Ammon's horn (tissue), 1 donor: ENCODE measurements at places on chromosomes 13 and 19.

- DNase-seq = no peak
Measured at GRCh38 chr19:4557144-4557970, 2.1 kb downstream of the SEMA6B start.

DNA sequence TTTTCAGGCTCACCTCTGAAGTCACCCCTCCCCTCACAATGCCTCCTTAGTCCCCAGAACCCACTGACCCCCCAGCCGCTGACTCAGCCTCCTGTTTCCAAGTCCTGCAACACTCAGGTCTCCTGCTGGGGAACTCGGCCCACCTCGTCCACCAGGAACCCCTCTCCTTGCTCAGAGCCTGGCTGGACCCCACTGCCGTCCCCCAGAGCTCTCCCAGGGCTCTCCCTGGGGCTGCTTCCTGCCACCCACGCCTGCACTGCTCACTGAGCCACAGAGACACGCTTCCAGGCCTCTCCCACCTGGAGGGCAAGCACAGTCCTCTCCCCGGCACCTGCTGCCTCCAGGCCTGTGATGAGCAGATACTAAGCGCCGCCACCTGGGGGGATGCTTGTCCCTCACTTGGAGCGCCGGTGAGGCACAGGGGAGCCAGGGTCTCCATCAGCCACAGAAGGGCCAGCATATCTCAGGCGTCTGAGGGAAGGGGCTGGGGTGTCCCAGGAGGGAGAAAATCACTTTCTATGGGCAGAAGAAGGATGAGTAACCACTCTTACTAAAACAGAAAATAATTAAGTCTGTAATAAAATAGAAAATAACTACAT, 53.8 kb downstream of the KLF2 start:
- DNase-seq = no peak

GRCh38 chr19:49590971-49591730, at the start of gene PRR12:
TSS of gene PRR12 (plus strand) at chr19:49591182. CDS start at chr19:49591655, 473 bp downstream.
- DNase-seq = peak; percentile 74

DNA sequence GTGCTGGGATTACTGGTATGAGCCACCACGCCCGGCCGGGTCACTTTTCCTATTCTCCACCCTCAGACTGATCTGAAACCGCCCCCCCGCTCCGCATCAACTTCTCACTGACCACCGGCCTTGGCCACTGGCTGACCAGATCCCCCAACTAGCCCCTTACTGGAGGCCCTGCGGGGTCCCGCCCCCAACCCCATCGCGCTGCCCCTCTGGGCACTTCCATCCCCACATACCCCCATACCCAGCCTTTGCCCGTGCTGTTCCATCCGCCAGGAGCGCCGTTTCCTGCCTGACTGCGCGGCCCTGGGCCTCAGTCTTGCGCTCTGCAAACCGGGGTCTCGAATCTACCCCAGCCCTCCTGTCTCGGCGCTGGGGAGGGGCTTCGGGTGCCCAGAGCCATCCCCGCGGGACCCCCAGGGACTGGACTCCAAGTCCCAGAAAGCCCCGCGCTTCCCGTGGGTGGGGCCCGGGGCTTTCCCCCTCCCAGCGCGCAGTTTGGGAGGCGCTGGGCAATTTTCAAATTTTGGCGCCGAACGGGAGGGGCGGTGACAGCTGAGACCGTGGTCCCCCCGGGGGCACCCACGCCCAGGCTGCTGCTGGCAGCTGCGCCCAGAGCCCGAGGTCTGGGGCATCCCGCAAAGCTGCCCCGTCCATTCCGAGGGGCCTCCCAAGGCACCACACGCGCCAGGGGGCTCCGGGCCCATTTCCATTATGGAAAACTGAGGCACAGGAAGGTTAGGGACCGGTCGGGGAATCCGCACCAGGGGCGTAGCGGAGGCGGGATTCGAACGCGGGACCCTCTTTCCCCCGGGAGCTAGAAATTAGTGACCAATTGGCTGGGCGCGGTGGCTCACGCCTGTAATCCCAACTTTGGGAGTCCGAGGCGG, 5.2 kb upstream of the LMNB2 start:
- DNase-seq = no peak

DNA sequence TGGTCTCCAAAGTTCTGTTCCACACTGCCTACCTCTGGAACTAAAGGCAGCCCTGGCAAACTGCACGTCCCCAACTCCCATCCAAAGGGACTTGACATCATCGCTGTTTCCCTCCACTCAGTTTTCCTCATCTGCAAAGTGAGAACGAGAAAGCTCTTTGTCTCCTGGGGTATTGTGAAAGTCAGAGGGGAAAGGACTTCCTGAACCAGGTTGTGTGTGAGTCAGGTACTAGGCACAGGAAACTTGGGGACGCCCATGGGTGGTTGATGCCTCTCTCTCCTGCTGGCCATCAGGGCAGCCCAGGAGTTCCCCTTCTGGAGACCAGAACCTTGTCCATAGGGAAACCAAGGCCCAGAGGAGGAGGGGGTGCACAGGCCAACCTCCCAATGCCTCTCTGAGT, 4.7 kb downstream of the CRLF1 start:
- DNase-seq = no peak

- no peak for DNase-seq
Measured at GRCh38 chr13:26253262-26253786, 605 bp upstream of the CDK8 start.

- no peak for DNase-seq
Measured at GRCh38 chr13:114261328-114261965, 20.0 kb upstream of the UPF3A start.

DNA sequence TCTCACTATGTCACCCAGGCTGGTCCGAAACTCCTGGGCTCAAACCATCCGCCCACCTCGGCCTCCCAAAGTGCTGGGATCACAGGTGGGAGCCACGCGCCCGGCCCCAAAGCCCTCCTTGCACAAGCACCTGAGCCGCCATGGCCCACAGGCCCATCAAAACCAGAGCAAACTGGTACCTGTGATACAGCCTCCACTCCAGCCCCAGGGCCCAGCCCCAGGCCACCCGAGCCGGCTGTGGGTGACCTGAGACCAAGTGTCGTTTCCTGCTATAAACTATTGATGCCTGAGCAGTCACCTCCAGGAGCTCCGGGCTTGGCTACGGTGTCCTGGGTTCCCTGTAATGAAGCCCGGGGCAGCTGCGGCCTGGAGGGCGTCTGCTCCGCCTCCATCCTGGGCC, 9.7 kb upstream of the PTBP1 start:
- no peak for DNase-seq

- DNase-seq = no peak
Measured at GRCh38 chr13:32472194-32472621, 44.3 kb upstream of the N4BP2L1 start.

- peak; percentile 67 for DNase-seq
Measured at GRCh38 chr19:41327576-41328156, 17.7 kb downstream of the CCDC97 start.

GRCh38 chr19:18660051-18660910, 23.2 kb upstream of the CRTC1 start:
- DNase-seq = no peak

DNA sequence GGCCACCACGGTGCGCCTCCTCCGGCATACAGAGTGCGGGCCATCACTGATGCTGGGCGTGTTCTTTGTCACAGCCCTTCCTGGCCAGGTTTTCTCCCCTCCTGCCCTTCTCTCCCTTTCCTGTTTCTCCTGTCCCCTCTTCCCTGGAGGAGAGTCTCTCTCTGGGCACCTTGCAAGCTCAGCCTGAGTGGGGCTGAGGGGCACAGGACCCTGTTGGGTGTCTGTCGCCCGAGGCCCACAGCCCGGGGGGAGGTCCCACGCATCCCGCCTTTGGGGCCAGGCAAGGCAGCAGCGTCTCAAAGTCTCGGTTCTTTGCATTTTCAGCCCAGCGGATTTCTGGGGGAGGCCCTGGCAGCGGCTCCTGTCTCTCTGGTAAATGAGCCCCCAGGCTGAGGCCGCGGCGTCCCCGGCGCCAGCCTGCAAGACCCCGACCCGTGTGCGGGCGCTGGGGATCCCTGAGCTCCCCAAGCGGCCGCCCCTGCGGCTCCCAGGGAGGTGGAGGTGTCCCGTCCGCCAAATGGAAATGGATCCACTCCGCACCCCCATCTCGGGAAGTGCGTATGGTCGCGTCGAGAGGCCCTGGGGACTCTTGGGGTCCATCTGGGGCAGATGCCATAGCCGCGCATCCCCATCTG, 47.2 kb downstream of the COMP start:
- no peak for DNase-seq

DNA sequence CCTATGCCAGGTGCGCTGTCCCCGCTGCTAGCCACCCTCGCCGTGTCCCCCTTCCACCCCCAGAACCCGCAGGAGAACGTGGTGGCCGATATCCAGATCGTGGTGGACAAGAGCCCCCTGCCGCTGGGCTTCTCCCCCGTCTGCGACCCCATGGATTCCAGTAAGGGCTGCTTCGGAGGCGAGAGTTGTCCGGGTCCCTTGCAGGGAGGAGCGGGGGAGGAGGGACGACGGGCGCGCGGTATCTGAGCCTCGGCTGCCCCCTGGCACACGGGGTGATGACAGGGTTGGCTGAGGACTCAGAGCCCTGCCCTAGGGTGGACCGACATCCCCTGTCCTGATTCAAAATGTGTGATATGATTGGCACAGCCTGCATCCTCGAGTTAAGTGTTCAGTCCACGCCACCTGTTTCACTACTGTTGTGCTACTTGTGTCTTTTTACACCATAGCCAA, 653 bp downstream of the MVB12A start:
- DNase-seq = peak; percentile 29

- no peak for DNase-seq
Measured at GRCh38 chr19:4987256-4987655, 18.3 kb downstream of the KDM4B start.

- DNase-seq = no peak
Measured at GRCh38 chr13:58151452-58151851, 519.9 kb downstream of the PCDH17 start.

DNA sequence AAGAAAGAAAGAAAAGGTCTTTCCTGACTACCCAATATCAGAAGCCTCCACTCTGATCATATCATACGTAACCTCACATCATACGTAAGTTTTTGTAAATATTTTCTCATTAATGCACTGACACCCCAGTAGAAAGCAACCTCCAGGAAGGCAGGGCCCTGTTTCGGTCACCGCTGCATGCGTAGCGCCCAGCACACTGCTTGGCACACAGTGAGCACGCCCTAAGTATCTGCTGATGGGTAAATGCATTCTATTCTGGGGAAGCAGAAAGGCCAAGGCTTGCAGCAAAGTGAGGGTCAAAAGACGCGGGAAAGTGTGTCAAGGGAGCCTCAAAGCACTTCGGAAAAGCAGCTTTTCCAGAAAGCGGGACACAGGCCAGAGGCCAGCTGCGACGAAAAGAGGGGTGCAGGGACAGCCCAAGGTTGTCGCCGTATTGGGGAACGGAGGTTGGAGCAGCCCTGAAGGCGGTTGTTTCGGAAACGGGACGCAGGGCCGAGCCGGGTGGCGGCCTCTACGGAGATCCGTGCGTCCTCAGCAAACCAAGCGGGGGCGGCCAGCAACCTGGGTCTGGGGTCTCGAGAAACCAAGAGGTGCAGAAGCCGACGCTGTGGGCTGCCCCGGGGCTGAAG, 463 bp downstream of the SUGP1 start:
- DNase-seq = no peak

DNA sequence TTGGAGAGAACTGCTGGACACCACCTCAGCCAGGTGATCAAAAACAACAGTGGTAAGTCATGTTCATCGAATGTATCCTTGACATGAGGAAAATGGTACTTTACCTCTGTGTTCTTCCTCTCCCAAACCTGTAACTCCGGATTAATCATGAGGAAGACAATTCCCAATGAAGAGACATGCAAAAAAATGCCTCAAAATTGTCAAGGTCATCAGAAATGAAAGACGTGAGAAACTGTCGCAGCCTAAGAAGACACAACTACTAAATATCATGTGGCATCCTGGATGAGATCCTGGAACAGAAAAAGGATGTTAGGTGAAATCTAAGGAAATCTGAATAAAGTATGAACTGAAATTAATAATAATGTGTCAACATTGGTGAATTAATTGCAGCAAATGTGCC, 178.4 kb downstream of the LACC1 start:
- no peak for DNase-seq

DNA sequence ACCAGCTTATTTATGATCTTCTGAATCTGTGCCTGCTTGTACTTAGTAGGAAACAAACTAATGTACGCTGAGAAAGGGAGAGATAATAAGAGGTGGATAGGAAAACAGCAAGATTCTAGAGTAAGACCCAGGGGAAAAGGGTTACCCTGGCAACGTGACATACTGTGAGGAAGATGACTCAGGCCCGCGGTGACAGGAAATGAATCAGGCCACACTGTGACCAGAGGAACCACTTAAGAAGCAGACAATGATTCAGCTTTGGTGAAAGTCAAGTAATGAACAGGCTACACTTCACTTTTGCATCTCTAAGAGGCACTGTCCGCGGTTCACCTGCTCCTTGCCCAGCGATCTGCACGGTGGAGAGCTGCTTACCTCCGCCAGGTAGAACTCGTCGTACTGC, 158.2 kb downstream of the NALCN start:
- no peak for DNase-seq

- no peak for DNase-seq
Measured at GRCh38 chr13:88932950-88933349, 1261.8 kb downstream of the SLITRK5 start.

- peak; percentile 24 for DNase-seq
Measured at GRCh38 chr19:14182476-14182875, 23.5 kb downstream of the ADGRL1 start.

DNA sequence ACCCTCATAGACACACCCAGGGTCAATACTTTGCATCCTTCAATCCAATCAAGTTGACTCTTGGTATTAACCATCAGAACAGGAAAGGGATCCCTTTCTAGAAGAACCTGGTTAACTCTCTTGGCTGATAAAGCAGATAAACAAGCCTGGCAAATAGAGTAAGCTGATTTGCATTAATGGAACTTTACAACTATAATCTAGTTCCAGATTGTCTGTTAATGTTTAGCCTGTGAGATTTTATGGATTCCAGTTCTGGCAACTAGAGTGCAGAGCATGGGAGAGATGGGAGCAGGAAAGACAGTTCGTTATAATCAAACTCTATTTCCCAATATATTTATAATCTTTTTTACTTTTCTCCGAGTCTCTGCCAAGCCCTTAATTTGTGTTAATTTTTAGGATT, 272.6 kb upstream of the KLHL1 start:
- no peak for DNase-seq

DNA sequence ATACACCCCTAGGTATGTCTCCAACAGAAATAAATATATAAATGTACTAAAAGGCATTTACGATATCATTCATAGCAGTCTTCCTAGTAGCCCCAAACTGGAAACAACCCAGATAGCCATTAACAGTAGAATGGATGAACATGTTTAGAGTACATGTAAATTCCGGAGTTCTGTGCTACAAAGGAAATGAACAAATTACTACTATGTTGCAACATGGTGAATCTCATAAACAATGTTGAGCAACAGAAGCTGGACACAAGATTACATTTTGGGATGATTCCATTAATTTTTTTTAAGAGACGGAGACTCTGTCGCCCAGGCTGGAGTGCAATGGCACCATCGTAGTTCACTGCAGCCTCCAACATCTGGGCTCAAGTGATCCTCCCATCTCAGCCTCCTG, 5.9 kb upstream of the SLC7A10 start:
- no peak for DNase-seq

- DNase-seq = no peak
Measured at GRCh38 chr13:67225252-67226159, 4.6 kb downstream of the PCDH9 start.

DNA sequence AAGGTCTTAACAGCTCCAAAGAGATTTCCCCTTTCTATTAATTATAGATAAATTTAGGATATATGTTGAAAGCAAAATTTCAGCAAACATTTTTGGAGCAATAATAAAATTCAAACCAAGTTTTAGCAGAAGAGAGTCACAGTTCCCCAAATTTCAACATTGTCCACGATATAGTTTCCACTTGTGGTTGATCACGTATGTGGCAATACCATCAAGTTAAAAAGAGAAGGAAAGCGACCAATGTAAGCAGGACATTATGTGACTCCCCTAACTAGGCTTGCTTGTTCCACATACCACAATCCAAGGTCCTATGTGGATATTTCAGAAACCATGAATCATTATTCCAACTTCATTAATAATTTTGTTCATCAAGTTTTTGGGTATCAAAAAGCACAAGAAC, 52.8 kb downstream of the ELF1 start:
- peak; percentile 35 for DNase-seq
